CMK (cell line): ENCODE measurements at places on chromosomes 16 and 17.

- no peak for DNase-seq
Measured at GRCh38 chr16:68478526-68479250, 30.4 kb upstream of the SMPD3 start.

GRCh38 chr17:42287977-42288802, at the start of gene STAT5A:
Gene STAT5A, plus strand, starts transcription at chr17:42288498. Its CDS starts 914 bp downstream, at chr17:42289412.
- no peak for DNase-seq

GRCh38 chr16:54351171-54351570, 64.6 kb upstream of the IRX3 start:
- DNase-seq, result no peak

- no peak for DNase-seq
Measured at GRCh38 chr17:35866341-35866950, 2.2 kb downstream of the HEATR9 start.

DNA sequence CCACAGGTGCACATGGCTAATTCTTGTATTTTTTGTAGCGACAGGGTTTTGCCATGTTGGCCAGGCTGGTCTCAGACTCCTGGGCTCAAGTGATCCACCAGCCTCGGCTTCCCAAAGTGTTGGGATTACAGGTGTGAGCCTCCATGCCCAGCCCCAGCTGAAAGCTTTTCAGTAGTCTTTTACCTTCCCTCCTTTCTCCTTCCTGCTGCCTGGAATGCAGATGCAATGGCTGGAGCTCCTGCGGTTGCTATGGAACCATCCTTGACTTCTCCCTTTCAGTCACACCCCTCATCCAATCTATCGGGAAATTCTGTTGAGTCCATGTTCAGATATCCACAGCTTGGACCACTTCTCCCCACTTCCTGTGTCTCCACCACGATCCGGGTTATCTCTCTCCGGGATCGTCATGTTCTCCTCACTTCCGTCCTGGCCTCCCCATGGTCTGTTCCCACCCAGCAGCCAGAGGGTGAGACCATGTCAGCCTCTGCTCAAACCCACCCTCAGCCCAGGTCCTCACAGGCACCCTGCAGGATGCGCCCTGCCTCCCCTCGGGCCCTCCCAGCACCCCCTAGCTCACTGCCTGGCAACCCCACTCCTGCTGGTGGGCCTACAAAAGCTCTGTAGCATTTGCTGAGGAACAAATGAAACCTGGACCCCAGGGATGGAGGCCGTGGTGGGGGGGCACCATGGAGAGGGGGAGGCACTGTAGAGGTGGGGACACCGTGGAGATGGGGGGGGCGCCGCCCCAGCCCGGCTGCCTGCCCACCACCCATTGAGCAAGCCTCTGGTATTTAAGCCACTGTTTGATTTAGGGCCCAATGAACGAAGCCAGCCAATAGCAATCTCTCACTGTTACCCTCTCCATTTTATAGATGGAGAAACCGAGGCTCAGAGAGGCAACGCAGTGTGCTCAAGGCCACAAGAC, 12.8 kb upstream of the SLC38A10 start:
- no peak for DNase-seq

- DNase-seq, result no peak
Measured at GRCh38 chr17:11326492-11326891, 85.5 kb downstream of the SHISA6 start.

- no peak for DNase-seq
Measured at GRCh38 chr16:88738151-88739084, 32.1 kb downstream of the CTU2 start.

GRCh38 chr16:3075523-3075915, 10.1 kb downstream of the IL32 start:
- no peak for DNase-seq

GRCh38 chr17:56699186-56699894, 105.8 kb downstream of the NOG start:
- DNase-seq, result no peak

DNA sequence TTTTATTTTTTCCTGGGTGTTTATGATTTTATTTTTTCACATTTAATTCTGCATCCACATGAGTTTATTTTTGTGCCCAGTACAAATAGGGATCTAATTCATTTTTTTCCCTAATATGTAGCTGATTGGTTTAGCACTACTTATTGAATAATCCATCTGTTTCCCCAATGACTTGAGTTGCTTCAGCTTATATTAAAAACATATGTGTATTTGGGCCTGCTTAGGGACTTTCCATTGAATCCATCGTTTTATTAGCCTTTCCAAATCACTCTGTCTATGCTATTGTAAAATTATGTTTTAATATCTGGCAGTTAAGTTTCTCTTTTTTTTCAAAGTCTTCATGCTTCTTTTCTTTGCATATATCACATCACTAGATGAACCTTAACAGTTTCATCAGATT, 42.2 kb downstream of the WWP2 start:
- DNase-seq, result no peak

DNA sequence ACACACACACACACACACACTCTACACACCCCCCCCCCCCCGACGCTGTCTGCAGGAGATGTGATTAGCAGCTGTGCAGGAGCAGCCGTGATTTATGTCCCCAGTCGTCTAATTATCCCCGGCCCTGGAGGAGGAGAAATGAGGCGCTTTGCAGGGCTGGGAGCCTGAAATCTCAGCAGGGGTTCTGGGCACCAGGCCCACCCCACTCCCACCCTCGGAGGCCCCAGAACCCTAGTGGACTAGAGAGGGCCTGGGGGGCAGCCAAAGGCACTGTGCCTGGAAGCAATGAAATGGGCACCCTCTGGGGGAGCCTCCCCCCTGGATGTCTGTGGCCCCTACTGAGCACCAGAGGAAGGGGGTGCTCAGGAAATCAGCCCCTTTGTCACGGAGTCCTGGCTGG, 134.2 kb upstream of the CIBAR2 start:
- DNase-seq, result no peak

DNA sequence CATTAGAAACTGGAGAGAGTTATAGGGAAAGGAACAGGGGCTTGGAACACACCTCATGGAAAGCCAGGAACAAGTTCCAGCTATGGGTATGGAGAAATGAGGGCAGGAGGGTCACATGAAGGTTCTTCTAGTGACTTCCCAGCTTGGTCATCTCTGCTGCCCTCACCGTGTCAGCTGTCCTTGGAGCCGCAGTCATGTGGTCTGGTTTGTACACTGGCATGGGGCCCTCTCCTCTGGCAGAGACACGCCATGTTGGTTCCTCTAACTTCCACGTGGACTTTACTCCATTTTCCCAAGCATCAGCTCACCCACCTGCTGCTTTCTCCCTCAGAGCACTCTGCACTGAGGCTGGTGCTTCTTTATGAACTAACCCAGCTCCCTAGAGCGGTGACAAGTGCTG, 26.3 kb downstream of the MPG start:
- no peak for DNase-seq

DNA sequence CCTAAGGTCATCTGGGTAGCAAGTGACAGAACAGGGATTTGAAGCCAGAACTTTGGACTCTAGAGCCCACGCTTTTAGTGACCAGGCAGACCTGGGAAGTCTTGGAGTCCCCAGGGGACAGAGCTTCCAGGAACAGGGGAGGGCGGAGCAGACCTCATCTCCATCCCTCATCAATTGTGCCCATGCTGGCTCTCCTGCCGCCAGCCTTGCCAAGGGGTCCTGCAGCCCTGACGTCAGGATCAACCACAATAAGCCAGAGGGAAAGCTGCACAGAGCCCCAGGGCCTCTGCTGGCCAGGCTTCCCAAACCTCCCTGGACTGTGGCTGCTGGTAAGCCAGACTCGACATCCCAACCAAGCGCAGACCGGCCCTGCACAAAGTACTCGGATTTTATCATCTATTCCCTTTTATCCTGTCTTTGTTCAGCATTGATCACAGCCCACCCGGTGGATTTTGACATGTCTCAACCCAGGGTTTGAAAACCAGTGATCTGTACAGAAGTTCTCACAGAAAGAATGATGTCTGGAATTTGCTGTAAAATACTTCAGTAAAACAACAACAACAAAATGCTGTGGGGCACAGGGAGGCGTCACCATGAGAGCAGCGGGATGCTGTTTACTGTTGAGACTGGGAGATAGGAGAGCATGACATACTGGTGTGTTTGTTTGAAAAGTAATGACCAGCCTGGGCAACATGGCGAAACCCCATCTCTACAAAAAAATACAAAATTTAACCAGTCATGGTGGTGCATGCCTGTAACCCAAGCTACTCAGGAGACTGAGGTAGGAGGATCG, 11.8 kb downstream of the C16orf74 start:
- DNase-seq, result no peak

- no peak for DNase-seq
Measured at GRCh38 chr17:7836596-7837407, 2.8 kb downstream of the KDM6B start.

DNA sequence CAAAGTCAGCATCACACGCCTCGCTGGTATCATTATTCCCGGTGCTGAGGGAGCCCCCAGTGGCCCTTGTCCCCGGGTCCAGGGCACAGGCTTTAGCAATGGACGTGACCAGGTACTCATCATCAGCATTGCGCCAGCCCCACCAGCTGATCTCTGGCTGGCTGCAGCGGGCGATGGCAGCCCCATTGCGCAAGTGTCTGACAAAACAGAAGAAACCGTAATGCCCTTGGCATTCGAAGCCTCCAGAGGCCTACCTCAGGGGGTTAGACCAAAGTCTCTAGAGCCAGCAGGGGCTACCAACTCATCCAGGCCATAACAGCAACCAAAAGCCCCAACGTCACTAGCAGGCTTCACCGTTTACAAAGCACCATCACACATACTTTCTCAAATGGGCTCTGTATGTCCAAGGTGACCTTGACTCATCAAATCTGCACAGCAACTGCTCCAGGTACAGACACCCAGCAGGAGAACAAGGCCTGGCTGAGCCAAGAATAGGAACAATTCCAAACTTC, 7.3 kb downstream of the MTMR4 start:
- DNase-seq, result no peak

DNA sequence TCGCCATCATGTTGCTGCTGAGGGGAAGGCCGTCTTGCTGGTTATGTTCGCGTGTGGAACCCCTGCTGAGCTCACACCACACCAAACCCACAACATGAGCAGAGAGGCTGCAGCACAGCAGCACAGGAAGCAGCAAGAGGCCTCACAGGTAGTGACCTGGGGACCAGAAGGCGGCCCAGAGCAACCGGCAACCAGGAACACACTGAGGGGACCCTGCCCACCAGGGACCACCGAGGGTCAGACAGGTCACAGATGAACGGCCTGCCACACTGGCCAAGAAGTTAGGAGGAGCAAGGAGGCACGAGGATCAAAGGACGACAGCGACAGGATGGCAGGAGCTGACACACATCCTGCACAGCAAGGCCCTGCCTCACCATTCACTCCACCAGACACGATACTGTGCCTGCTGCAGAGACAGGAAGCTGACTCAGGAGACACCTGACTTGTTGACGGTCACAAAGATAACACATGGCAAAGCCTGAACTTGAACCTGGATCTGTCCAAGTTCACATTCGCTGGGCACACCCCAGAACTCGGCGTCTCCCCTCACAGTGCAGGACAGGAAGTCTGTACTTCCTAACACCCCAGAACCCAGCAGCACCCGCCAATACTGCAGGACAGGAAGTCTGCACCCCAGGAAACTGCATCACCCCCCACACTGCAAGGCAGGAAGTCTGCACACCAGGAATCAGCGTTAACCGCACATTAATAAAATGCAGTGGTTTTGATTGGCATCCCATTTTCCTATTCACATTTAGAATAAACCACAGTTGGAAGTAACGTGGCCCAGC, 98.5 kb downstream of the ZNF778 start:
- DNase-seq, result peak; percentile 25

GRCh38 chr17:4142107-4142900, 526 bp downstream of the ZZEF1 start:
- no peak for DNase-seq
